SW 1271 (cell line): ENCODE measurements at places on chromosomes 2 and 18.
A peak's percentile ranks its signal among the peaks of the same experiment; 100 is the strongest.

DNA sequence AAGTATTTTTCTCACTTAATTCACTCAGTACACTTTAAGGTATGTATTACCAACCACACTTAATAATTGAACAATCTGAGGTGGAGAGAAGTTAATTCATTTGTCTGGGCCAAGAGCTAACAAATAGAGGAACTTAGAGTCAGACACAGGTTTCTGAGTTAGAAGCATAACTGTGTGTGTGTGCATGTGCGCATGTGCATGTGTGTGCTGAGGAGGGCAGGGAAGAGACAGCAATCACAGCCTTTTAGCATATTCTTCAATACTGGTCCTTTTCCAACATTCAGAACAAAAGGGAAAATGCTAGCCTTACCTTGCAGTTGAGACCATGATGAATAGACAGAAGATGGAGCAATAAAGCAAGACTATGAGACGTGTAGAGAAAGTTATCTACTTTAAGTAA lies 136.2 kb upstream of the ATP5MC3 start:
- no peak for DNase-seq

DNA sequence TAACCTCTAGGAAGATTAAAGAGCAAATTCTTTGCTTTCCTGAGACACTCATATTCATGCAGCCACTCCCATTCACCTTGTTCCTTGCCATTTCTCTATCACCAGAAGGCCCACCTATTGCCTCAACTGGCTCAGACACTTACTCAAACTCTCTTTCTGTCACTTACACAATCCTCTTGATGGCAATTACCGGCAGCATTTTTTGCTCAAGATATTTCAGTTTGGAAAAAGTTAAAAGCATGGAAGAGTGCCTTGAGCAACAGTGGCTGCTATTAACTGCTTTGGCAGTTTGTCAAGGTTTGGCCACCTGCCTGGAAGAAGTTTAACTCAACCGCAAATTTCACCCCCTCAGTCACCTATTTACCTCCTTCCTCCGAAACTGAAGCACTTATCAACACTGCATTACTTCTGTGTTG lies 1104.0 kb upstream of the PIK3C3 start:
- no peak for DNase-seq

DNA sequence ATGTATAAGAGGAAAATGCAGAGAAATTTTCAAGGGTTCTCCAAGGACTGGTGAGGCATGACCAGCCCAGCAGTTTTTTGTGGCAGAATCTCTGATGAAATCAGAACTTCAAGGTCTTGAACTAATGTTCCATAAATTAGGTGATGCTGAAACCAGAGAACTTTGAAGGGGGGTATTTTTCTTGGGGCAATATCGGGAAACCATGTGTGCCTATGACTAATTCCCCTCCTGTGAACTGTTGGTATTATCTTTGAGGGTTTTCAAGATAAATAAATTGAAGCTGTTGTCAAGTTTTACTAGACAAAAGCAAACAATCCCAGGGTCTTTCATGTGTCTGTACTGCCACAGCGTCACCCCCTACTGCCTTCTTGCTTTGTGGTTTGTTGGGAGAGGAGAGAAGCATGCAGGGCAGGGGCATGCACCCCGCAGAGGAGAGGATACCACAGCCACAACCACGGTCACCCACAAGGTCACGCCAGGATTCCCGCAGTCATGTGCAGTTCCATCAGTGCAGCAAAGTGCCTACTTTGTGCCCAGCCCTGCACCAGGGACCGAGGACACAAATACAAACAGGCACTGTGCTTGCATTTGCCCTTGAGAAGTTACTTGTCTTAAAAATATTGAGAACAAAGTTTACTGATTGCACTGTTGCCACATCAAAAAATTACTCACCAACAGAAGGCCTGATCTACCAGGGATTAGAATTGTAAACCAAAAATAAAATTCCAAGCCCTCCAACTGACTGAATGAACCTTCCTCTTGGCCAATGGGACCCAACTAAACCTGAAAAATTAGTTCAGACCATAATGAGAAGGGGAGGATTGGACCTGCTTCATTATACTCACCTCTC lies 413.3 kb upstream of the TRIB2 start:
- DNase-seq: no peak

DNA sequence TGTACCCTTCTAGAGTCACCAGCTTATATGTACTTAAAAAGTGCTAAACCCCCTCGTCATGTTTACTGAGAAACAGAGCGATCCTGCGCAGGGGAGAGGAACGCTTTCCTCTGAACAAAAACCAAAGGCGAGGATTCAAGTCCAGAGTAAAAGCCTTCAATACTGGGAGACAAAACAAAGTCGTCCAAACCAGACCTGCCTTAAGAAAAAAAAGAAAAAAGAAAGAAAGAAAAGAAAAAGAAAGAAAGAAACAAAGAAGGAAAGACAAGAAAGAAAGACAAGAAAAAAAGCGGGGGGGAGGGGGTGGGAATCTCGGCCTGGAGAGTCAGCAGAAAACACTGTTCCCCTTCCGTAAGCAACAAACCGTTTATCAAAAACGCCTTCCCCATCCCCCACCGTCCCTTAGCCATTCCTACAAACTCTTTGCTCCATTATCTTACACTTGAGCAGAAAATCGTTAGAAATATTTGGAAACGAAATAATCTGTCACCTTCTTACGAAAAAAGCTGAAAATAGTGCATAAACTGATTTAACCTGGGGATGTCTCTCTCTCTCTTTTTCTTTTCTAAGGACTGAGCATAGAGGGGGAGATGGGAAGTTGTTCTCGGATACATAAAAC lies 3.3 kb downstream of the PTGR3 start:
- DNase-seq: no peak

- DNase-seq: no peak
Observed at GRCh38 chr2:195805283-195805976, 148.4 kb downstream of the SLC39A10 start.

DNA sequence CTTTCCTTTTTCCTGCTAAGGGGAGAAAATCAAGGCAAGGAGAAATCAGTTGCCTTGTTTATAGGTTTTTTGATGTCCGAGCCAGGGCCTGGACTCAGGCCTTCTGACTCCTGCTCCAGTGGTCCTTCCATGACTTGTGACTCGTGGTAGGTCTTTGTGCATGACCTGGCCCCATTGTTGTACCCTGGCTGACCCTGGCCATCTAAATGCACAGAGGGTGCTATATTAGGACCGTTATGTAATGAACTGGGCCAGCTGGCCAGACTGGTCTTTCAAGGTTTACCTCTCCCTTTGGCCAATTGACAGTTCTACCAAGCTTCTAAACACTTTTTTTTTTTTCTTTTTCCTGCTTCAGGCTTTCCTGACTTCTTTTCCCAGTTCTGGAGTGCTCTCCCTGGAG lies 81.1 kb downstream of the SETBP1 start:
- DNase-seq: no peak

GRCh38 chr18:31204166-31204565 lies 41.5 kb upstream of the DSC1 start:
- DNase-seq: no peak

- no peak for DNase-seq
Observed at GRCh38 chr2:97831121-97831520, 117.7 kb downstream of the ZAP70 start.

GRCh38 chr2:75592030-75592429 lies 31.3 kb upstream of the EVA1A start:
- DNase-seq: peak; percentile 37

GRCh38 chr2:28600181-28600580 lies 104.3 kb downstream of the PLB1 start:
- DNase-seq: no peak

GRCh38 chr18:25456334-25457010 lies 104.5 kb upstream of the ZNF521 start:
- no peak for DNase-seq

DNA sequence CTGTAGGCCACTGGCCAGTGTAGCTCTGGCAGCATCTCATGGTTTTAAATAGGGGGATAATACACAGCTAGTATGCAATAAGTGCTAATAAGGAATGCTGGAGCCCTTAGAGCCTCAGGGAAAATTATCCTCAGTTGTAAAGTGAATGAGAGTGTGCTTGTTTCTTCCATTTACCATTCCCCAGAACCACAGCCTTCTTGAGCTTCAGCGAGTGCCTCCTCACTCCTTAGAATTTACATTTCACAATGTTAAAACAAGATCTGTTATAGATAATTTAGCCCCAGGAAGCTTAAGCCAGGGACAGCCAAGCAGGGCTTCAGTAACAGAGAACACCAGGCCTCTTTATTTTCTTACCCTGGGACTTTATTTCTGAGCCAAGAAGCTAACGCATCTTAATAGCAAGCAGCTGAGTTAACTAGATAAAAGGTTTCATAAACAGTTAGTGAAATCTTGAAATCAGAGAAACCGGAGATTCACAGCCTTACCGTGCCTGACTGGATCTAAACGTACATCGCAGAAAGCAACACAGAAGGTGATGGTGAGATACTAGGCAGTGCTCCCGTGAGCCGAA lies 535.2 kb downstream of the TDRD15 start:
- no peak for DNase-seq

- peak; percentile 79 for DNase-seq
Observed at GRCh38 chr2:37653805-37654378, 17.6 kb downstream of the CDC42EP3 start.

- no peak for DNase-seq
Observed at GRCh38 chr2:75580606-75581005, 19.9 kb upstream of the EVA1A start.

GRCh38 chr2:108835040-108835439 lies 48.5 kb downstream of the CCDC138 start:
- no peak for DNase-seq

DNA sequence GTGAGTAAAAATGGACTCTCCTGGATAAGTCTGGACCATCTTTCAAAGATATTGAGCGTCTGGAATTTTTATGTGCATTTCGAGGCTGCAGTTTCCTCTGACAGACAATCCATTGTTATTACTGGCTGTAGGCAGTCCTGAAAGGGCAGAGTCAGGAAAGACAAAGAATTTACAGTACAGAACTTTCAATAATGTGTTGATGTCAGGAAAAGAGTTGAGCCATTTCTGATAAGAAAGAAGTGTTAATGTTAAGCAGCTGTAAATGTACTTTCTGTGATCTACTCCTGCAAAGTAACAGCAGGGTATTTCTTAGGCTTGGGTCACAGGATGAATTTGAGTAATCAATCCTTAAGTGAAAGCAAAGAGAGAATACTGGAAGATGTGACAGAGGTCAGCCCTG lies 29.8 kb downstream of the TSPYL6 start:
- DNase-seq: no peak

DNA sequence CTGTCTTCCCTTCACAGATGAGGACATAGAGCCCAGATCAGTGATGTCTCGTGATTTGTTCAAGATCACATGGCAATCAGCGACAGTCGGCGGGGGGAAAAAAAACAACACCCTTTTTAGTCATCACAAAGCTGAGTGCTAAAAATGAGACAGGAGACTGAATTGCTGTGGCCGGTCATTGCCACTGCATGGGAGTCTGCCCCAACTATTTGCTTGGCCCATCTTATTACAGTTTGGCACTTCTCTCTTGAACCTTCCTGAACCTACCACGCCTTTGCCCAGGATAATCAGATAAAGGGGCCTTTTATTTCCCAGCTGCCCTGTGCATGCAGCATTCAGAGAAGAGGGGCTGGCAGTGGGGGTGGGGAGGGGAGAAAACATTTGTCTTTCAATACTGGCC lies 42.7 kb downstream of the SETBP1 start:
- no peak for DNase-seq

GRCh38 chr2:118197011-118197675 lies 108.9 kb downstream of the INSIG2 start:
- DNase-seq: no peak

GRCh38 chr2:165757906-165758675 lies 36.0 kb downstream of the GALNT3 start:
- no peak for DNase-seq

- DNase-seq: no peak
Observed at GRCh38 chr2:65727816-65728215, 295.4 kb upstream of the SPRED2 start.

DNA sequence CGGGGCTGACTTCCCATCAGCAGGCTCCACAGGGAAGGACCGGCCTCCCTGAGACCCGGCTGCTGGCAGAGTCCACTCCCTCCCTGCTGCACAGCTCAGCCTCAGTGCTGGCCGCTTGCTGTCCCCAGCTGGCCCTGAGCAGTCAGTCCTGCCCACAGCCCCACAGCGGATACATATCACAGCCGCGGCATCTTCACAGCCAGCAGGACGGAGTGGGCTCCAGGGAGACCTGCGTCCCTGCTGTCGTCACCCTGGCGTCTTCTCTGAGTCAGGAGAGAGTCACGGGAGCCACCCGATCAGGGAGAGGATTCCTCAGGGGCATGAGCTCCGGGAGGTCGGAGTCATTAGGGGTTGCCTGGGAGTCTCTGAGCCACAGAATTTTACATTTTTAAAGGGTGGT lies 13.1 kb upstream of the SNTG2 start:
- DNase-seq: no peak

DNA sequence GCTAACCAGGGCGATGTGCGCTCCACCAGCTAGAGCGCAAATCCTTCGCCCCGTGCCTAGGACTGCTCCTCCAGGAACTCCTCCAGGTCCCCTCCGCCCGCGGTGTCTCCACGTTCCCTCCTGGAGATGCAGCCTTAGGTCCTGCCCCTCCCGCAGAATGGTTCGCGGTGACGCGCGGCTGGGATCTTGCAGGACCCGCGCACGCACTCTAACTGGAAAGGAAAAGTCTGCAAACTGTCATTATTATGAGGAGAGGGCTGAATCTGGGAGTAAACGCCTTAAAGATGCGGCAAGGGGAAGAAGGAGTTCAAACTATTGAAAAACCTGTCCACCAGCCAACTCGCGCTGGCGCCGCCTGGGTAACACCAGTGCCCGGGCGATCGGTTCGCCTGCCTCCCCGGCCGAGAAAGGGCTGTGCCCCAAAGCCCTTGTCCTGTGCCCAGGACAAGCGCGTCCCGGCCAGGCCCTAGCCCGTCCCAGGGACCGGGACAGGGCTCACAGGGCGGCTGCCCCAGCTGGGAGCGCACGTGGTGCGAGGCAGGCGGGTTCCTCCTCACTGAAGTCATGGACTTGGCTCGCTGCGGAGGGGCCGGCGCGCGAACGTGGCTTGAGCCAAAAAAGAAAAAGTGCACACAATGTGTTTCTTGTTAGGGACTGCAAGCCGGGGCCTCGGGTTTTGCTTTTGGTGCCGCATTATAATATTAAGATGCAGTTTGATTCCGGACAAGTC lies 5.5 kb upstream of the ID2 start:
- no peak for DNase-seq

DNA sequence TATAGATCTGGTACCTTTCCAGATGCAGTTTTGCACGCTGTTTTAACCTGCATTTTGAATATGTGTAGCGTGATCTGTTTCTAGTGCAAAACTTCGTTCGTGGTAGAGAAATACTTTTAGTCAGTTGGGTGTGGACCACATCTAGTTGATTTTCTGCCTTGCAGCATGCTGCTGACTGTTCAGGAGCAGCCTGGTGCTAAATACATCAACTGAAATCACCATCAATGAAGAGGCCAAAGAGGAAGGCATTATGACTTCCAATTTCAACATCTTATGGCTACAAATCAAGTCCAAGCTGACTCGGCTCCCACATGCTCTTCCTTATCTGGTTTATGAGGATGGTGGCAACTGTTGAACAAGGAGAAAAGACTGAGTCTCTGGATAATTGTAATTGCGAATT lies 298.5 kb downstream of the ZNF521 start:
- DNase-seq: no peak

- DNase-seq: no peak
Observed at GRCh38 chr2:53512071-53512826, 255.4 kb upstream of the CHAC2 start.

GRCh38 chr2:196123679-196124373 lies 47.6 kb downstream of the STK17B start:
- no peak for DNase-seq

- no peak for DNase-seq
Observed at GRCh38 chr2:136929531-136929930, 164.2 kb downstream of the THSD7B start.
